Activated CD4-positive, alpha-beta memory T cell treated with anti-CD3 and anti-CD28 coated beads, Interleukin-2, amount 10 ng/mL, durations not matched to agents 7 days and 5 days (primary cell): ENCODE measurements at places on chromosomes 4 and X.

- peak within 1 kb of the TSS; percentile 82 for H3K27ac ChIP-seq
- H3K27me3 ChIP-seq = no peaks in the 10 kb centered on the region
- peaks cover 3% of the 10 kb centered on the region for H3K36me3 ChIP-seq
- H3K4me3 ChIP-seq = peak within 1 kb of the TSS; percentile 80
Observed at GRCh38 chrX:110002300-110003166, at the start of gene TMEM164. TMEM164 (plus strand) TSS chrX:110003114; CDS start chrX:110003775, 661 bp downstream.

GRCh38 chrX:66200855-66201795 lies 37.1 kb downstream of the HEPH start:
- H3K4me3 ChIP-seq = no peak overlapping the region
- no peak for DNase-seq
- H3K27ac ChIP-seq = no peak overlapping the region

- H3K4me1 ChIP-seq = no peaks in the 10 kb centered on the region
- no peak overlapping the region for H3K27ac ChIP-seq
- DNase-seq = no peak
- no peaks in the 10 kb centered on the region for H3K36me3 ChIP-seq
Observed at GRCh38 chr4:78464265-78464664, 87.3 kb upstream of the ANXA3 start.

- no peak for DNase-seq
- H3K36me3 ChIP-seq = no peaks in the 10 kb centered on the region
- no peak overlapping the region for H3K27ac ChIP-seq
- no peaks in the 10 kb centered on the region for H3K27me3 ChIP-seq
Observed at GRCh38 chrX:39479856-39480255, 617.9 kb downstream of the BCOR start.

- peaks cover 8% of the 10 kb centered on the region for H3K4me1 ChIP-seq
- H3K4me3 ChIP-seq = no peak overlapping the region
- H3K27me3 ChIP-seq = no peaks in the 10 kb centered on the region
Observed at GRCh38 chr4:174394915-174395314, 111.2 kb downstream of the CEP44 start.

- no peaks in the 10 kb centered on the region for H3K36me3 ChIP-seq
- DNase-seq = no peak
- H3K4me1 ChIP-seq = no peaks in the 10 kb centered on the region
- no peak overlapping the region for H3K27ac ChIP-seq
- no peak overlapping the region for H3K4me3 ChIP-seq
Observed at GRCh38 chrX:109134777-109135176, 347.1 kb downstream of the GUCY2F start.

- no peaks in the 10 kb centered on the region for H3K36me3 ChIP-seq
- peaks cover 7% of the 10 kb centered on the region for H3K27me3 ChIP-seq
- no peak overlapping the region for H3K4me3 ChIP-seq
- DNase-seq = no peak
- H3K27ac ChIP-seq = no peak overlapping the region
- peaks cover 5% of the 10 kb centered on the region for H3K4me1 ChIP-seq
Observed at GRCh38 chr4:40473578-40474388, 138.7 kb downstream of the CHRNA9 start.

DNA sequence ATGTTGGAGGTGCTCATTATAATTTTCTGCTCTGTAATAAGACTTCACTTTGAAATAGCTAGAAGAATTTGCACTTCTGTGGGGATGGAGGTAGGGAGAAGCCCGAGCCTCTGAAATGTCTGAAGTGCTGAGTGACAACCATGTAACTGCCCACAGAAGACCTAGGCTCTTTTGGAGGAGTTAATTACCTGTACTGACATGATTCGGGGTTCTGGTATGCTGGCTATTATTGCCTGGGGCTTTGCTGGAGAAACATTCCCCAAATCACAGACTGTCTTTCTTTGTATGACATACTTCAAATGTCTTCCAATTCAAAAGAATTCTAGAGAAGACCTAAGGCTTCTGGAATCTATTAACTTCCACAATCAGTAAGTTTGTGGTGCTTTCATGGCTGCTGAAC lies 211.2 kb upstream of the POF1B start:
- no peaks in the 10 kb centered on the region for H3K4me1 ChIP-seq
- no peak for DNase-seq
- H3K27ac ChIP-seq = no peak overlapping the region
- H3K36me3 ChIP-seq = no peaks in the 10 kb centered on the region
- H3K27me3 ChIP-seq = no peaks in the 10 kb centered on the region

DNA sequence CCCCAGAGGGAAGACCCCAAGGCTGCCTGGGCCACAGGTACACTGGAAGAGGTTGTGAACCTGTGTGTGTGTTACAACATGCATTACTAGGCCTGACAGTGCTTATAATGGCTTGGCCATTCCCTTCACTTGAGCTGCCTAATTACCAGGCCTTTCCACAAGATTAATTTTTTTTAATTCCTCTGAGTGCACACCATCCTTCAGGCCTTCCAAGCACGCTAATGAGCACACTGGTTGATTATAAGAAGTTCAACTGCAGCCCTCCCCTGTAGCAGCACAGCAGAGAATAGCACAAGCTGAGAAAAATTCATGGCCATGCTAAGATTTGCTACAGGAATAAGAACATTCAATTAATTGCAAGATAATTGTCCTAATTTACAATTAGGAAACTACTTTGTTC lies 2.2 kb upstream of the SUPT20HL2 start:
- no peak for DNase-seq
- no peaks in the 10 kb centered on the region for H3K4me1 ChIP-seq
- no peak overlapping the region for H3K4me3 ChIP-seq
- no peaks in the 10 kb centered on the region for H3K36me3 ChIP-seq
- no peak overlapping the region for H3K27ac ChIP-seq

- DNase-seq = no peak
- peaks cover 2% of the 10 kb centered on the region for H3K27me3 ChIP-seq
- H3K4me1 ChIP-seq = no peaks in the 10 kb centered on the region
- no peak overlapping the region for H3K4me3 ChIP-seq
Observed at GRCh38 chr4:104915864-104916263, 230.8 kb upstream of the TET2 start.

- no peaks in the 10 kb centered on the region for H3K36me3 ChIP-seq
- H3K4me3 ChIP-seq = no peak overlapping the region
- no peaks in the 10 kb centered on the region for H3K27me3 ChIP-seq
Observed at GRCh38 chr4:170979736-170980135, 833.5 kb upstream of the GALNTL6 start.

DNA sequence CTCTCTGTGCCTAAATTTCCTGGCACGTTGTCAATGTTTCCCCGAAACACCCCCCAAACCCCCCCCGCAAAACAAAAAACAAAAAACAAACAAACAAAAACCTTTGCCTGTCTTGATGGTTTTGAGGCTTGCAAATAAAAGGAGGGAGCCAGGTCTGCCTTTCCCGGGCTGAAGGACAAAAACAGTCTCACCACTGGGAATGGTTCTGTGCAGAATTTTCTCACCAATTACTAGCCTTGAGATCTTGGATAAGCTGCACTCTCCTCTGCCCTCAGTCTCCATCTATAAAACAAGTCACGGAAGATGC lies 15.5 kb downstream of the NKX3-2 start:
- H3K27ac ChIP-seq = no peak overlapping the region
- H3K36me3 ChIP-seq = peaks cover 12% of the 10 kb centered on the region
- DNase-seq = no peak
- H3K27me3 ChIP-seq = peaks cover 92% of the 10 kb centered on the region
- no peak overlapping the region for H3K4me3 ChIP-seq

GRCh38 chr4:105430811-105431210 lies 43.1 kb downstream of the PPA2 start:
- DNase-seq = no peak
- H3K36me3 ChIP-seq = peaks cover 71% of the 10 kb centered on the region
- H3K4me1 ChIP-seq = peaks cover 3% of the 10 kb centered on the region
- no peak overlapping the region for H3K4me3 ChIP-seq

DNA sequence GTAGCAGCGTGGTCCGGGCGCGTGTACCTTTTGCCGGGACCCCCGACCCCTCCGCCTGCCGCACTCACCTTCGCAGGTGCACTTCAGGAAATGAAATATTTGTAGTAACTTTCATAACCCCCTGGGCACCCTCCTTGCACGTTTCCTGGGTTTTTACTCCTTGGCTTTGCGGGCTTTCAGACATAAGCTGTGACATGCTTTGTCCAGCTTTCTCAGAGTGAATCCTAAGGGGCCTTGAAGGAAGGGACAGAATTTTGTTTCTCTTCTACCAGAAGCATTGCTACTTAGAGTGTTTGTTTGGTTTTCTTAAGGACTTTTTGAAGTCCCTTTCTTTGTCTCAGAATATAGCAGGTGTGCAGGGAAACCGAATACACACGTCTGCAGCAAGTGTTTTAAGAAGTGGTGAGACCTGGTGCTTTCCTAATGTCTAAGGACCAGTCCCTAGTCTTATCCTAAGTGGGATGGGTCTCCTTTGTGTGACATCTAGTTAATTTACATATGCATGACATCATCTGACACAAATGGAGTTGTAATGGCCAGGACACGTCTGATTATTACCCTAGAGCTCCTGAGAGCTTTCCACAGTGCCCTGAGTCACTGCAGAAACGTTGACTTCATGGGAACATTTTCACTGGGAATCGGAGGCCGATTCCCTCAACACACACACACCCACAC lies 1.3 kb downstream of the FAM149A start:
- H3K27ac ChIP-seq = no peak overlapping the region
- H3K27me3 ChIP-seq = peaks cover 39% of the 10 kb centered on the region
- no peak for DNase-seq
